Upper lobe of left lung (tissue), 6 donors: ENCODE measurements at places on chromosomes 6 and 20. TPM values are rescaled to one million over a fixed set of nuclear protein-coding genes. Genes with fewer than 3 reads are reported as not detected.

- no peaks in the 10 kb centered on the region for H3K36me3 ChIP-seq
- H3K4me3 ChIP-seq, result no peak overlapping the region
- DNase-seq, result no peak
- no peaks in the 10 kb centered on the region for H3K27me3 ChIP-seq
Measured at GRCh38 chr20:5327356-5327755, 10.6 kb upstream of the PROKR2 start.

DNA sequence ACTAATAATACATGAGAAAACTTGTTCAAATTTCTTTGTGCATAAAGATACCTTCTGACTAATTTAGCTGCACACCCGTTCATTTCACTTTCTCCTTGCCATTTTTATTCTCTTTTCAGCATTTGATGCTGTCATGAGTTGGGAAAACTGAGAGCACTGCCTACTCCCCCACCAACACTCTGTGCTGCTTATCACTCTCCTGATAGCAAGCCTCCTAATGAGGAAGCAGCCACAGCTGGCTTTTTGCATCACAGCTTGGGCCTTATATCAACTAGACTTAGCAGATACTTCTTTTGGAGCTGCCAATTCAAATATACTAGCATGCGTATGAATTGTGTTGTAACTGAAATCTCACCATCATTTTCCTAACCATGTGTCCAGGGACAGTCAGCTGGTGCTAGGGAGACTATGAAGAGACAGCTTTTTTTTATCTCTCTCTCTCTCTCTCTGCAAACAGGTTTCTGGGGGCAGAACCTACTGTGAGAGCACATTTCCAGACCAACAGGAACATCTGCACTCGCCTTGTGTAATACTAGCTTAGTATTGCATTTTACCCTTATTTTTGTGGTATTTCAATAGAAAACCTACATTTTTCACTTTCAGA lies 699.0 kb downstream of the KHDRBS2 start:
- no peak overlapping the region for H3K27ac ChIP-seq
- no peaks in the 10 kb centered on the region for H3K4me1 ChIP-seq
- no peaks in the 10 kb centered on the region for H3K36me3 ChIP-seq
- no peak for DNase-seq

DNA sequence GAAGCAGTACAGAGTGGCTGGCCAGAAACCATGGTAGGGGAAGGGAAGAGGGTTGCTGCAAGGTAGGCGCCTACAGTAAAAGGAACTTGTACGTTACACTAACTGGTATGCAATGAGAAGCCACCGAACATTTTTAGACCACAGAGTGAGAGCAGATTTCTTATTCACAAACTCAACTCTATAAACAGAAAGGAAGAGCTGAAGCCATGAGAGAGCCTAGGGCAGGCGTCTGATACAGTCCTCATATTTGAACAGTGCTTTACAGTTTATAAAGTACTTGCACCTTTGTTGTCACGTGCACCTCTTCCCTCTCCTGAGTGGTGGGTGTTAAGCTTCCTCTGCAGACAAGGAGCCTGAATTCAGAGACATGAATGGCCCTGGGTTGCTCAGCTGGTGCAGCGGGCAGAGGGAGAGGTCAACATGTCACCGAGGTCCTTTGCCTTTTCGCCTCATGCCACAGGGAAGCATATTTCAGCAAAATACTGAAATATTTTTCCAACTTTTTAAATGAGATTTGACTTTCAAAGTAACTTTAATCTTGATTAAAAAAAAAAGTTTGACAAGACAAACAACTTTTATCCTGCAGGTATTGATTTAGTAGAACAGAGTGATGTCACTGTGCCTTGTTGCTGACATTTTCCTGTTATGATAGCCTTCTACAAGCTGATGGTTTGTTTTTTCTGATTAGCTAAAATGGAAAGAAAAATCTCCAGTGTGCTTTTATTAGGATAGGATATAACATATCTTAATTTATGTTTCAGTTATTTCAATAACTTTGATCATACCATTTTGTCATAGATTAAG lies 23.8 kb downstream of the UST start:
- peaks cover 8% of the 10 kb centered on the region for H3K4me1 ChIP-seq
- no peaks in the 10 kb centered on the region for H3K36me3 ChIP-seq
- H3K4me3 ChIP-seq, result no peak overlapping the region

DNA sequence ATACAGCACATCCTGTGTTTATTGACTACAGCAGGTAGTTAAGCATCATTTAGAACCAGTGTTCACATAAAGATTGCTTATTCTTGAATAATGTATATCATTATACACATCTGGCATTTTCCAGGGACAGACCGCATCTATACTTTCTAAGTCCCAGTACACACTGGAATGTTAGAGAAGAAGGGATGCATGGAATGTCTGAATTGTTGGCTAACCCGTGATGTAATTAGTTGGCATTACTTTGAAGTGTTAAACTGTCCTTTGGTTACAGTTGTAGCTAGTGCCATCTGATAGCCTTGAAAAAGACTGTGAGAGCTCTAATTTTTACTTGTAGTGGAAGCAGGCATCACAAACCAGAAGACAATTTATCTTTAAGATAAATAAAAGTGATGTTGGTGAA lies 29.8 kb upstream of the MCHR2 start:
- H3K36me3 ChIP-seq, result no peaks in the 10 kb centered on the region
- no peak for DNase-seq
- H3K4me3 ChIP-seq, result no peak overlapping the region
- H3K27me3 ChIP-seq, result no peaks in the 10 kb centered on the region

GRCh38 chr6:71527886-71528285 lies 239.3 kb downstream of the OGFRL1 start:
- no peaks in the 10 kb centered on the region for H3K27me3 ChIP-seq
- no peak overlapping the region for H3K27ac ChIP-seq
- H3K4me3 ChIP-seq, result no peak overlapping the region

- no peaks in the 10 kb centered on the region for H3K27me3 ChIP-seq
- no peak for DNase-seq
- no peaks in the 10 kb centered on the region for H3K4me1 ChIP-seq
- H3K27ac ChIP-seq, result no peak overlapping the region
- no peak overlapping the region for H3K4me3 ChIP-seq
Measured at GRCh38 chr6:162294029-162294428, 433.5 kb downstream of the PRKN start.

GRCh38 chr6:157954150-157955117 lies 27.2 kb upstream of the SYNJ2 start:
- H3K4me1 ChIP-seq, result no peaks in the 10 kb centered on the region
- no peaks in the 10 kb centered on the region for H3K36me3 ChIP-seq
- no peaks in the 10 kb centered on the region for H3K27me3 ChIP-seq
- no peak overlapping the region for H3K27ac ChIP-seq

DNA sequence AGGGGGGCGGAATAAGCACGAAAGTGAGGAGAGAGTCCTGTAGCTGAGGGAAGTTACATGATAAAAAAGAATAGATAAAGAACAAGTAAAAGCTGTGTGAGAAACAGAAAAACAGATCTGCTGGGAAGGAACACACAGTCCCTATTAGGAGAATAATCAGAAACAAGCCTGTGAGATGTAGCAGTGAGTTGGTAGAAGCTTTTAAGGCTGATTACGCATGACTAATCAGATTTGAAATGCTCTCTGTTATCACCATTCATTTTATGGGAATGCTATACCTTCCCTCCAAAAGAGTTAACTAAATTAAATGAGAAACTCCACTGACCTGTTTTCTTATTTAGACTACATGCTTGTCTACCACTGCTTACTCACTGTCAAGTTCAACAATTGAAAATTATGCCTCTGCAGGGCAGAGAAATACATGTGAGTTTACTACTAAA lies 15.8 kb downstream of the REPS1 start:
- H3K36me3 ChIP-seq, result no peaks in the 10 kb centered on the region
- no peak for DNase-seq
- peaks cover 31% of the 10 kb centered on the region for H3K4me1 ChIP-seq
- H3K4me3 ChIP-seq, result no peak overlapping the region

DNA sequence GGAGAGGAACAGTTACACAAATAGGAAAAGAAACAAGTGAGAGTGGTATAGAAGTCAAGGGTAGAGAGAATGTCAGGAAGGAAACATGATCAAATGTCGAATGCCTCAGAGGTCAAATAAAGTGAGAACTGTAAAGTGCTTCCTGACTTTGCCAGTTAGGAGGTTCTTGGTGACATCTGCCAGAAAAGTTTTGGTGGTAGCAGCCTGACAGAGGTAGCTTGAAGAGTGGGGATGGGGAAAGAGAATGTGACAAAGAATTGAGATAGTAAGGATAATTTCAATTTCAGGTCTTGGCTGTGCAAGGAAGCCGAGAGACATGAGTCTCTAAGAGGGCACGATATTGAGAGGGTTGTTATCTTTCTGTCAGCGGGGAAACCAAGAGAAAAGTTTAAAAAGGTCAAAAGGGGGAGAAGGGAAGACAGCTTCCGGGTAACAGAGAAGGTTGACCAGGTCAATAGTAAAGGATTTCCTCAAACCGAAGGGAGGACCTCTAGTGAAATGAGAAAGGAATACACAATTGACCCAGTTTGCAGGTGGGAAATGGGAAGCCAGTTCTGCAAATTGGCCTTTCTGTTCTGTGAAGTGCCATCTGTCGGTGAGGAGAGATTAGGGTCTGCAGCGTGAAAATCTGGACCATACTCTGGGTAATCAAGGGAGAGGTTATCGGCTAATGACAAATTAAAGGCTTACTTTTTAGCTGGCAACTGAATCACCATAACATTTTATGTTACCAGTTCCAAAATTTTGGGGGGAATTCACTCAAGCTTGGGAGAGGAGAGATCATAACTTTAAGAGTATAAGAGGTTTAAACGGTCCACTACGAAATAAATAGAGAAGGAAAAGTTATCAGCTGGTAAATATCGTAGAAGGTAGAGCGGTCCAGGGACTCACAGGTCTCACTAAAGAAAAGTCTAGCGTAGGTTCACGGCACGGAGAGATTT lies 973 bp upstream of the BRD2 start:
- peak overlapping the region; percentile 98 for H3K27ac ChIP-seq
- peaks cover 28% of the 10 kb centered on the region for H3K4me1 ChIP-seq
- peaks cover 3% of the 10 kb centered on the region for H3K36me3 ChIP-seq
- DNase-seq, result peak; percentile 44
- H3K4me3 ChIP-seq, result peak overlapping the region; percentile 86
- no peaks in the 10 kb centered on the region for H3K27me3 ChIP-seq

- H3K4me3 ChIP-seq, result no peak overlapping the region
- H3K36me3 ChIP-seq, result no peaks in the 10 kb centered on the region
- H3K27me3 ChIP-seq, result no peaks in the 10 kb centered on the region
- H3K27ac ChIP-seq, result no peak overlapping the region
Measured at GRCh38 chr6:72865467-72865866, 243.6 kb downstream of the KCNQ5 start.

- H3K36me3 ChIP-seq, result no peaks in the 10 kb centered on the region
- no peaks in the 10 kb centered on the region for H3K27me3 ChIP-seq
- H3K4me1 ChIP-seq, result no peaks in the 10 kb centered on the region
Measured at GRCh38 chr20:58498470-58499068, 16.6 kb downstream of the APCDD1L start.

DNA sequence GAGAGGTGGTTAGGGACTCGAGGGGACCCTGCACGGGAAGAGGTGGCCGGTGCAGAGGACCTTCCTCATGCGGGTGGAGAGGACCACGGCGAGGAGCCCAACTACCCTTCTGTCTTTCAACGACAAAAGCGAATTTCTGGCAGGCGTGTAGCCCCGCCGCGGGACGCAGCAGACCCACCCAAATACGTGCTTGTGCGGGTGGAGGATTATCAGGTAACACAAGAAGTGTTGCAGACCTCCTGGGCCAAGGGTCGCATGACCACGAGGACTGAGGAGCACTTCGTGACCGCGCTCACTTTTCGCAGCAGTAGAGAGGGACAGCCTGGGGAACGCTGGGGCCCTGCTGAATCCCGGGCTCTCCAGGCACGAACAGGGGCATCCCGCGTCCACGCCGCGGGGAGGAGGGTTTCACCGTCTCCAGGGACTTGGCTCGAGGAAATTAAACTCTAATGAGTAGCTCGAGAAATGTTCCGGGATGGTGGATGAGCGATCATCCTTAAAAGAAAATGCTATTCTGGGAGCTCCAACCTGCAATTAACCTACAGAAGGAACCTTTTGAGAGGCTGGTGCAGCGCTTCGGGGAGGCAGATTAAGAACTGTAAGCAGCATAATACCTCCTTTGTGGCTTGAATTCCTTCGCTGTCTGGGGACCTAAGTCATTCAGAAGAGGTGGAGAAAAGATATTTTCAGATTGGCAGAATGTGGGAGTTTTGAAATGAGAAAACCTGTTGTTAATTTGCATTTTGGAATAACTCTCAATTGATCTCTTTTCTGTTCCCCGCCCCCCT lies 804 bp downstream of the C6orf141 start:
- peak overlapping the region; percentile 48 for H3K4me3 ChIP-seq
- H3K4me1 ChIP-seq, result peaks cover 20% of the 10 kb centered on the region
- no peaks in the 10 kb centered on the region for H3K27me3 ChIP-seq
- peak; percentile 23 for DNase-seq
- no peaks in the 10 kb centered on the region for H3K36me3 ChIP-seq

DNA sequence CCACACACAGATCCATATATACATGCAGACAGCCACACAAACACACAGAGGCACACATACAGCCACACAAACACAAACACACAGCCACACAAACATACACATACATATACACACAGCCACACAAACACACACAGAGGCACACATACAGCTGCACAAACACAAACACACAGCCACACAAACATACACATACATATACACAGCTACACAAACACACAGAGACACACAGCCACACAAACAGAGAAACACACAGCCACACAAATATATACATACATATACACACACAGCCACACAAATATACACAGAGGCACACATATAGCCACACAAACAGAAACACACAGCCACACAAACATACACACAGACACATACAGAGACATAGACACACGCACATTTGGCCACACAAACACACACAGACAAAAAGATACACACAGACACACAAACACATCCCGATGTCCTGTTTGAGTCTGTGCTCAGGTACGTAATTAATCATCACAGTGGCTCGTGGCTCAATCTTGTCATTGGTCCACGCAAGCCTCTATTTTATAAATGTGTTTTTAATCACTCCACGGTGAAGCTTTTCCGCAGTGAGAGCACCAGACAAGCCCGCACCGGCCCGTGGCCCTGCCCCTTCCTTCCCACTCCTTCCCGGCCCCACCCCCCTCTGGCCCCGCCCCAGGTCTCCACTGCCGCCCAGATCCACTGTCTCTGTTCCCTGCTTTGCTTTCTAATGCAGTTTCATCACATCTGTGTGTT lies 135.3 kb downstream of the CDH4 start:
- H3K4me1 ChIP-seq, result peaks cover 5% of the 10 kb centered on the region
- no peak overlapping the region for H3K27ac ChIP-seq
- peak; percentile 78 for DNase-seq
- no peaks in the 10 kb centered on the region for H3K36me3 ChIP-seq

DNA sequence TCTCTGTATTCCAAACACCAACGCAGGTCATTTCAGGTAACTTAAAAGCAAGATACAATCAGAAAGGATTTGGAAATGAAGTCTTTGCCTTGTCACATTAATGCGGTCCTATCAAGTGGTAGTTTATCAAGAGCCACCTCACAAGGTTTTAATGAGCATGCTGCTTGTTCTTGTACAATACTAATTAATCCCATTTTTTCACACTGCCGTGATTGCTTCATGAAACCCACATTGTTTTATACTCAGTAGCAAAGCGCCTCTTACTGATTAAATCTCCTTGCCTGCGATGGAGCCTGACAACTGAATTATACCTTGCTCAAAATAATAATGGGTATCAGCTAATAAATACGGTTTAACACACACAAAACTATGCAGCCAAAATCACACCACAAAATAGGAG lies 234.1 kb upstream of the TSHZ2 start:
- no peak for DNase-seq
- H3K27ac ChIP-seq, result no peak overlapping the region
- no peaks in the 10 kb centered on the region for H3K36me3 ChIP-seq
- no peaks in the 10 kb centered on the region for H3K4me1 ChIP-seq
- no peak overlapping the region for H3K4me3 ChIP-seq

Gene MYT1
- 0.09 TPM for total RNA-seq

Gene SLC52A3
- total RNA-seq, result 3.1 TPM

Gene ZSCAN23
- total RNA-seq, result 0.91 TPM

Gene TGM2
- total RNA-seq, result 446 TPM

Gene FAM217A
- total RNA-seq, result not detected

Gene POM121L2
- not detected for total RNA-seq
